ENCODE measurements at places on chromosomes 12 and 14. TPM values are rescaled to one million over a fixed set of nuclear protein-coding genes. Genes with fewer than 3 reads are reported as not detected.

The TAS2R14 gene
- total RNA-seq: 0.97 TPM

The CLEC7A gene
- total RNA-seq: not detected

The POTEM gene
- total RNA-seq: not detected

The RNF212B gene
- total RNA-seq: not detected

The OR4K2 gene
- not detected for total RNA-seq

The BMP4 gene
- total RNA-seq: not detected

The PRPH gene
- not detected for total RNA-seq

The GPR132 gene
- total RNA-seq: 16.4 TPM

The TC2N gene
- total RNA-seq: 28.5 TPM

The CLSTN3 gene
- total RNA-seq: 30.8 TPM

The ADAMTS20 gene
- not detected for total RNA-seq

The PRH2 gene
- not detected for total RNA-seq

The GRIP1 gene
- 0.61 TPM for total RNA-seq

The DCAF11 gene
- total RNA-seq: 59.9 TPM

The KRT3 gene
- total RNA-seq: not detected

The SCFD1 gene
- 67.2 TPM for total RNA-seq

The TMX1 gene
- total RNA-seq: 61.1 TPM

The CD69 gene
- total RNA-seq: 166 TPM

The VRTN gene
- not detected for total RNA-seq

The RIPK3 gene
- 5.9 TPM for total RNA-seq

The REP15 gene
- not detected for total RNA-seq

The CKAP4 gene
- total RNA-seq: 16.3 TPM

The BBOF1 gene
- total RNA-seq: 1.2 TPM

The SERPINA1 gene
- total RNA-seq: 1.0 TPM

The KRT8 gene
- 0.40 TPM for total RNA-seq

The GSC gene
- not detected for total RNA-seq

The TAMALIN gene
- total RNA-seq: 26.4 TPM

The KRT85 gene
- total RNA-seq: not detected

The TAS2R13 gene
- 0.36 TPM for total RNA-seq

The IRF9 gene
- total RNA-seq: 118 TPM

The CCDC196 gene
- total RNA-seq: not detected

The ISCA2 gene
- 31.7 TPM for total RNA-seq

The SLC5A8 gene
- not detected for total RNA-seq

The AKAP6 gene
- 1.4 TPM for total RNA-seq

The AQP6 gene
- total RNA-seq: not detected

The OLR1 gene
- not detected for total RNA-seq

The FAR2 gene
- total RNA-seq: 7.0 TPM

The PTPRR gene
- total RNA-seq: not detected

The KLRC2 gene
- 2.5 TPM for total RNA-seq

Measured in activated CD8-positive, alpha-beta T cell treated with anti-CD3 and anti-CD28 coated beads for 36 hours (primary cell).